ENCODE measurements at places on chromosomes 11 and 22. TPM values are rescaled to one million over a fixed set of nuclear protein-coding genes. Genes with fewer than 3 reads are reported as not detected.

AGBL2 gene
- 0.96 TPM for total RNA-seq

TEX12 gene
- total RNA-seq, result not detected

- H3K4me3 ChIP-seq, result peak overlapping the region; percentile 64
- peaks cover 24% of the 10 kb centered on the region for H3K4me1 ChIP-seq
- H3K27ac ChIP-seq, result no peak overlapping the region
- H3K36me3 ChIP-seq, result no peaks in the 10 kb centered on the region
- H3K27me3 ChIP-seq, result no peaks in the 10 kb centered on the region
Observed at GRCh38 chr11:120212259-120212878, 1.5 kb downstream of the OAF start.

OR52I2 gene
- total RNA-seq, result not detected

KRTAP5-1 gene
- total RNA-seq, result not detected

DNA sequence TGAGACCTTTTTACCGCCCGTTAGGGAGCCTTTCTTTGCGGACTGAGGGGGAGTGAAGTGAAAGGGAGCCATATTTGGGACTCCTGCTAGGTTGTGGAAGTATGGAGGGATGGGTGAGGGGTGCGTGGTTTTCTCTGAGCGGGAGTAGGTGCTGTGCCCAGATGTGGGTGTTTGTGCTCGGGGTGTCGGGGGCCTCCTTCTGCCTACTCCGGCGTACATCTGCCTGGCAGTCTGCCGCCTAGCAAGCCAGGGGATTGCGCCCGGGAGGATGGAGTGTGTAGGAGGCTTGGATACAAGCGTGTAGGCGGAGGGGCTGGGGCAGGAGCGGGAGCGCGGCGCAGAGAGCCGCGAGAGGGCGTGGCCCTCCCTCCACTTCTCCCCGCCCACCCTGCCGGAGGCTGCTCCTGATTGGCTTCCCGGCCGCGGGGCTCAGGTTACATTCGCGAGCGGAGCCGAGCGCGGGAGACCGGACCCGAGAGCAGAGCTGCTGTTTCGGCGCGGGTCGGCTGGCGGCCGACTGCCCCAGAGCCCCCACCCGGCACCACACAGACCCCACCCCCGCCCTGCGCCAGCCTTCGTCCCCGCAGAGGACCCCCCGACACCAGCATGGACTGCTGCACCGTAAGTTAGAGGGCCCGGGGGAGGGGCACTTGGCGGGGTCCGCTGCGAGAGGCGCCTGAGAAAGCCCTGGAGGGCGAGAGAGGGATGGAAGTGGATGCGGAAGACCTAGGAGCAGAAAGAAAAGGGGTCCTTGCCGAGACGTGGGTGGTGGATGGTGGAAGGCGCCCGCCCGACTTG is at the start of gene NRGN:
Gene NRGN (plus strand): TSS at position 464 of the 798 bp plus-strand sequence. CDS start 143 bp downstream, at position 607.
- peak within 1 kb of the TSS; percentile 64 for H3K4me3 ChIP-seq
- no peaks in the 10 kb centered on the region for H3K36me3 ChIP-seq
- H3K4me1 ChIP-seq, result peaks cover 12% of the 10 kb centered on the region

DNA sequence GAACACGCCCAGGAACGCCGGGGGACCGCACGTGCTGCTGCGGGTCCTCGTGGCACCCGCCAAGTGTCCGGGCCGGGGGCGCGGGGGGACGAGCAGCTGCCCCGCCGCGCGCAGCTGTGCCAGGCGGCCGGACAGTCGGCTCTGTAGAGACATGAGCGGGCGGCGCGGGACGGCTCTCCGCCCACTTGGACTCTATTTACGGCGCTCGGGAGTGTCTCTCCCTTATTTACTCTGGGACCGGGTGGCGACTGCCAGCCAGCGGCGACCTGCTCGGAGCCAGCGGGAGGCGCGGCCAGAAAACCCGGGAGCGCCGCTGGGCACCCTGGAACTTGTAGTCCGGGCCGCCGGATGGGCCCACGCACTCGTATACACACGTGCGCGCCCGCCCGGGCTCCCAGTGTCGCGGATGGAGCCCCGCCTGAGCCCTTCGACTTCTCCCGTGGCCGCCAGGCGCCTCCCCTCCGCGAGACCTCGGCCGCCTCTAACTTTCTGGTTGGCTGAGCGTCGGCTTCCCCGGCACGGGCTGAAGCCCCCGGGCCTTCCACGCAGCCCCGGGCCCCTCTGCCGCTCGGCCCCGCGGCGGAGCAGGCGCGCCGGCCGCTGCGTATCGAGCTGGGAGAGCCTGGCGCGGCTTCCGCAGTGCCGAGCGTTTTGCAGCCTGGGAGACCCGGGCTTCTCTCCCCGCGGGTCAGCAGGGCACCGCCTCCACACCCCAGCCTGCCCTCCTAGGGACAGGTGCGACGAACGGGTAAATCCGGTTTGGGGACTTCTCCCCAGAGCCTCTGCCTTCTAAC is at the start of gene MACROD1:
Gene MACROD1 (minus strand): TSS at position 272 of the 794 bp plus-strand sequence. CDS start 119 bp downstream, at position 153.
- H3K27me3 ChIP-seq, result no peaks in the 10 kb centered on the region
- peak; percentile 96 for DNase-seq
- H3K36me3 ChIP-seq, result no peaks in the 10 kb centered on the region
- H3K4me1 ChIP-seq, result peaks cover 8% of the 10 kb centered on the region
